Left lobe of liver (tissue), 2 donors: ENCODE measurements at places on chromosomes 11 and 22. TPM values are rescaled to one million over a fixed set of nuclear protein-coding genes. Genes with fewer than 3 reads are reported as not detected.
A peak's percentile ranks its signal among the peaks of the same experiment; 100 is the strongest.

The MUC2 gene
- total RNA-seq = 0.38 TPM

The GGA1 gene
- 27.3 TPM for total RNA-seq

The OR2AT4 gene
- not detected for total RNA-seq

The ZNF215 gene
- total RNA-seq = 0.10 TPM

The SMIM35 gene
- total RNA-seq = 0.08 TPM

The GDPD4 gene
- 10.2 TPM for total RNA-seq

The KDM4D gene
- total RNA-seq = 0.23 TPM

The ZC3H12C gene
- total RNA-seq = 4.7 TPM

The CFAP68 gene
- 12.5 TPM for total RNA-seq

- no peak for DNase-seq
These were observed 26.2 kb downstream of the EHF start for GRCh38 chr11:34647131-34647530.

DNA sequence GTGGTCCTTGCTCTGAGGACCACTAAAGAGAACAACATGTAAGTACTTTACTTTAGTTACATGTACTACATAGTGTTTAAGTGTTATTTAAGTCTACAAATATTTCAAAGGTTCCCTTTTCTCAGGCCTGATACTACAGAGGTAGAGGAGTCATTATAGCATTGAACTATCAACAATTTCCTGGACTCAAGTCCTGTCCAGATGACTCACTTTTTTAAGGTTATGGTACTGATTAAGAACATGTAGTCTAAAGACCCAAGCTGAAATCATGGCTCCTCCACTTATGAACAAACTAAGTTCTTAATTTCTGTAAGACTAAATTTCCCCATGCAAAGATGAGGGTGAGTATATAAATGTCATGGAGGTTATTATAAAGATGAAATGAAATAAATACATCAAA, 74.7 kb downstream of the NARS2 start:
- DNase-seq = no peak

GRCh38 chr11:67505605-67506396, 638 bp upstream of the PITPNM1 start:
- peak; percentile 95 for DNase-seq

- DNase-seq = no peak
These were observed 51.7 kb downstream of the TTC17 start for GRCh38 chr11:43410394-43410793.

DNA sequence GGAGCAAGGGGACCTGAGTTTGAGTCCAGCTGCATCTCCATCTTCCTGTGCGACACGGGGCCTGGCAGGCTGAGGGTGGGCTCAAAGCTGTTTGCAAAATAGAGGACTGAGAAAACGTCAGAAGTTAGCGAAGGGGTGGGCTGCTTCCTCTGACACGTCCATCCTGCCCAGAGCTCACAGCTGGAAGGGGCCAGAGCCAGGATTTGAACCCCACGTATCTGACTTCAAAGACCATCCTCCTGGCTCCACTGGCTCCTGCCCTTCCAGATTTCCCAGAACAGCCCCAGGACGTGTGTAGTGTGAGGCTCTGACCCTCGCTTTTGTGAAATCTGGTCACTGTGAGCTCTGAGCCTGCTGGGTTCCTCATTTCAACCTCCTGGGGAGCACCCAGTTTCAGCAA, 56.3 kb downstream of the CD82 start:
- peak; percentile 40 for DNase-seq

GRCh38 chr11:35606206-35606605, 12.1 kb upstream of the FJX1 start:
- no peak for DNase-seq

- DNase-seq = no peak
These were observed 18.6 kb upstream of the LMO2 start for GRCh38 chr11:33910296-33910957.

GRCh38 chr11:38824573-38824972, 2226.5 kb upstream of the RAG2 start:
- no peak for DNase-seq

GRCh38 chr22:27381960-27382742, 419.4 kb downstream of the MN1 start:
- DNase-seq = no peak

DNA sequence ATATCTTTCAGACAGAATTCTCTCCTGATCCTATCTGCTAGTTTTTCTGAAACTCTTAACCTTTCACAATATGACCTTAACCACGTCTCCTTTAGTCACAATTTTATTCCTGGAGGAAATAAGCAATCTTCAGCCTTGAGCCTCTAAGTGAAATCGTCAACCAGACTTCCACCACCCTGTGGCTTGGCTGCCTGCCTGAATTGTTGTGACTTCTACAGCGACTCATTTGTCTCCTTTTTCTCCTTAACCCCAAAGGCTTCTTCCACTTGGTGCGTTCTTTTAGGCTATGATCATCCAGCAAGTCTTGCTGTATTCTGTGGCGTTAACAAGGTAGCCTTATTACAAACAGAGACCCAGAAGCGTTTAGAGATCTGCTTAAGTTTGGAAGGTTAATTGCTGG, 535.1 kb upstream of the ARHGAP42 start:
- no peak for DNase-seq

DNA sequence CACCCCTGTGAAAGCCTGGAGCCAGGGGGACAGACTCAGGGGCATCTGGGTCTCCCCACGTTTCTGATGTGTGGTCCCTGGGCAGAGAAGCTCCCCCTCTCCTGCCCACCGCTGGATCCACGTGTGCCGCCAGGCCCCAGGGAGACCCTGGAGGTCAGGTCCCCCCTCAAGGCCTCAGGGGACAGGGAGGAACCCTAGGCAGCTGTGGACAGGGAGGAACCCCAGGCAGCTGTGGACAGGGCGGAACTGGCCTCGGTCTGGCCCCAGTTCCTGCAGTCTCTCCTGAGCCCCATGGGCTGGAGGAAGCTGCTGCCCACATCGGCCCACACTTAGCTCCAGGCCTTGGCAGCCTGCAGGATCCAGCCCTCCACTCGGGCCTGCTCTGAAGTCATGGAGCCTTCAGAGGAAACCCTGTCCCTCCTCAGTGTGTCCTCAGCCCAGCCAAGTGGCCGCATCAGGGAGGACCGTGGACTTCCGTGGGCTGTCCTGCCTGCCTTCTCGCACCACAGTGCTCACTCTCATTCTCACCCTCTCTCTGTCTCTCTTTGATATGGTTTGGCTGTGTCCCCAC, 127.7 kb downstream of the BRD1 start:
- DNase-seq = no peak

DNA sequence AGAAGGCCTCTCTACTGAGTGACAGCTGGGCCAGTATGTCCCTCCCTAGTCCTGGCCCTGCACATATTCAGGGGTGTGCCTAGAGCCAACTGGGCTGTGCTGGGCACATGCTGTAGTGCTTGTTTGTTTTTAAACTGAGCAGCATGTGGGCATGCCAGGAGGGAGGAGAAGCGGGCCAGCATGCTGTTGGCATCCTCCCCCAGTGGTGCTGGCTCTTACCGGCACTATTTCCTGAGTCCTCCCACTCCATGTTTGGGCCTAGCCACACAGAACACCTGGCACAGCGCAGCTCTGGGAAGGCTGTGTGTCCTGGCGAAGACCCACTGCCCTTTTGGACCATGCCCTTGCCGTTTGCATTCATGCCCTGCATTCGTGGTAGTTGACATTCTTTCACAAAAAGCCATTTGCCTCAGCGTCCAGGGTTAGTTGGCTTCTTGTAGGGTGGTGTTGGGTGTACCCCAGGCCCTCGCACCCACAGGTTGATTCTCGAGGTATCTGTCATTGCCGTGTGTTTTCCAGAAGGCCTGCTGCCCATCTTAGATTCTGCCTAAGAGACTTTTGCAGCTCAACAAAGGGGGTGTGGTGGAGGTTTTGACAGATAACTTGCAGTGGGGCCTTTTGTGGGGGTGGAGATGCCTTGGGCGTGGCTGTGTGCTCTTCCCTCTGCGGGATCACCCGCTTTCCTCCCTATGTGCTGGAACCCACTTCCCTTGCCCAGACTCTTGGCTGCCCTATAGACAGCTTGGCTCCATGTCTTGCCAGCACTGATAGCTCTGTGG, 13.6 kb downstream of the DGCR8 start:
- DNase-seq = peak; percentile 98

- DNase-seq = no peak
These were observed 25.0 kb downstream of the TXN2 start for GRCh38 chr22:36456464-36456845.

GRCh38 chr22:41565403-41566054, 4.7 kb downstream of the CSDC2 start:
- DNase-seq = no peak

DNA sequence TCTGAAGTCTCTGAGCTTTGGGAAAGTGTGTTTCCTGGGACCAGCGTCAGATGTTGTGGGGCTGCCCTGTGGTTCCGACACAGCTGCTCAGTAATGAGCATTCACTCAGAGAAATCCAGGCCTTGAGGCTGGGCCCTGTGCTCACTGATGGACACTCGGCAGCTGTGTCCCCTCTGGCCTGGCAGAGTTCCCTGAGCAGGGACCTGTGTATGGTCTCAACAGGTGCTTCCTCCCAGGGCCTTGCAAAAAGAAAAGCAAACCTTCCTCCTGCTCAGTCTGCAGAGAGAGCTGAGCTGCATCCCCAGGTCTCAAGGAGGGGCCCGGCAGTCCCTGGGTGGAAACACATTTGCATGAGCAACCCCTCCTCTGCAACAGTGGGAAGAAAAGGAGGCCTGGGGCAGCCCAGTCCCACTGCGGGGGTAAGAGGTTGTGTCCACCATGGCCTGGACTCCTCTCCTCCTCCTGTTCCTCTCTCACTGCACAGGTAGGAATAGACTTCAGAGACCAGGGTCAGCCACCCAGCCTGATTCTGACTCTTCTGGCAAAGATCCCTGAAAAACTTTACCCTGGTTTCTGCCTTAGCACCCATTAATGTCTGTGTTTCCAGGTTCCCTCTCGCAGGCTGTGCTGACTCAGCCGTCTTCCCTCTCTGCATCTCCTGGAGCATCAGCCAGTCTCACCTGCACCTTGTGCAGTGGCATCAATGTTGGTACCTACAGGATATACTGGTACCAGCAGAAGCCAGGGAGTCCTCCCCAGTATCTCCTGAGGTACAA, 131.2 kb downstream of the VPREB1 start:
- peak; percentile 35 for DNase-seq

- DNase-seq = peak; percentile 8
These were observed 114.6 kb upstream of the THY1 start for GRCh38 chr11:119537306-119538253.

DNA sequence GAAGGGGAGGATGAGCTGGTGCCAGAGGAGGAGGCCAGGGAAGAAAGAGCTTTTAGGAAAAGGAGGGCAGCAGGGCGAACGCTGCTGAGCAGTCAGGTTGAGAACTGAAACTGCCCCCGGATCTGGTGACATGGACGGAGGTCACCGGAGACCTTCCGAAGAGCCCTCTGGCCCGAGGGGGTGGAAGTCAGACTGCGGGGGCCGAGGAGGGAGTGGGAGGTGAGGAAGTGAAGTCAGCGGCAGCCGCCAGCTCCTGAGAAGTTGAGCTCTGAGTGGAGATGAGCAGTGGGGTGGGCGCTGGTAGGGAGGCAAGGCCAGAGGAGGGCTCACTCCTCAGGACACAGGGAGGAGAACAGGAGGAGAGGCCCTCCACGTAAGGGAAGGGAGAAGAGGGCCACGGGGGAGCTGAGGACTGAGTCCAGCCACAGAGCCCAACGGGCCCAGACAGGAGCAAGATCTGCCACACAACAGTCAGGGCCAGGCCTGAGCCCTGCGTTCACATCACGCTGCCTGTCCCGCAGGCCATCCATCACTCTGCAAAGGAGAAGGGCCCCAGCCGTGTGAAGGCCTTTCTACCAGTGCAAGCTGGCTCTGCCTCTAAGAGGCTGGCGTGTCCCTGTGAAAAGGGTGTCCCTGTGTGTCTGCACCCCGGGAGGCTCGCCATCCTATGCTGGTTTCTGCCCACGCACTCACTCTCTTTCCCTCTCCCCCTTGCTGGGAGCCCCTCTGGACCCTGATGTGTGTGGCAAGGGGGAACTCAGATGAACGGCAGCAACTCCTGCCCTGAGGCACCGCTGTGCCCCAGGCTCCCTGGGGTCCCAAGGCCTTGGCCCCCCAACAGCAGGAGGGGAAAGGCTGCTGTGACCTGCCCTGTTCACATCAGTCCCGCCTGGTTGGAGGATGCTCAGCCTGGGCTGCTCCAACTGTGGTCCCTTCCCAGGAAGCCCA, 19.0 kb upstream of the LRRC32 start:
- DNase-seq = no peak

DNA sequence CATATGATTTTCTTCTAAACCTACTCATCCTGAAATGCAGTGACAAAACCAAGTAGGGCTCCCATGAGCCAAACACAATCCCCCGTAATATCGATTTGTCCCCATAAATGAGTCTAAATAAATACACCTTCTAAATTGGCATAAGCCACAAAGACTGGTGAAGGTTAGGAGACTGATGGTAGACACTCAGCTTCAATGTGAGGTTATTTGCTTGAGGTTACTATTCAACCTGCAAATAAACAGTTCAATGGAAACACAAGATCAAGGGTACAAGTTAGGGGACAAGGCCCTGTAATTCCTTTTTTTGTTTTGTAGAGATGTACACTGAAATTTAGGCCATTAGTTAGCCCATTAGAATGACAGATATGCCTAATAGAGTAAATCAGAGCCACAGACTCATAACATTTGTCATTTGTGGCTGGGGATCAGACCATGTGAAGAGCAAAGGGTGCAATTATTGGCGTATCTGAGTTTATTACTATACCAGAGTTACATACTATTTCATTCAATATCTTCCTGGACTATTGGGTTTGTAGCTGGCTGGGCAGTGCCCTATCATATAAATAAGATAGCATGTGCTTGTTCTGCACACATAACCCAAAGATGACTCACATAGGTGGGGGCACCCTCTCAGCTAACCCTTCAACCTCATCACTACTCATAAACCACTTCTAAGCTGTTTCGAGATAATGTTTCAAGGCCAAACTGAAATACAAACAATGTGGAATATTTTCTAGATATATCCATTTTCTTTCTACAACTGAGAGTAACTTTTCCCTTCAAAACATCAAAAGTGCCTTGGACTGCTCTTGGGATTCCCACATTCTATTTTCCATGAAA, 695.3 kb downstream of the KCNA4 start:
- no peak for DNase-seq

- no peak for DNase-seq
These were observed 6.2 kb downstream of the PICALM start for GRCh38 chr11:86062719-86063118.

DNA sequence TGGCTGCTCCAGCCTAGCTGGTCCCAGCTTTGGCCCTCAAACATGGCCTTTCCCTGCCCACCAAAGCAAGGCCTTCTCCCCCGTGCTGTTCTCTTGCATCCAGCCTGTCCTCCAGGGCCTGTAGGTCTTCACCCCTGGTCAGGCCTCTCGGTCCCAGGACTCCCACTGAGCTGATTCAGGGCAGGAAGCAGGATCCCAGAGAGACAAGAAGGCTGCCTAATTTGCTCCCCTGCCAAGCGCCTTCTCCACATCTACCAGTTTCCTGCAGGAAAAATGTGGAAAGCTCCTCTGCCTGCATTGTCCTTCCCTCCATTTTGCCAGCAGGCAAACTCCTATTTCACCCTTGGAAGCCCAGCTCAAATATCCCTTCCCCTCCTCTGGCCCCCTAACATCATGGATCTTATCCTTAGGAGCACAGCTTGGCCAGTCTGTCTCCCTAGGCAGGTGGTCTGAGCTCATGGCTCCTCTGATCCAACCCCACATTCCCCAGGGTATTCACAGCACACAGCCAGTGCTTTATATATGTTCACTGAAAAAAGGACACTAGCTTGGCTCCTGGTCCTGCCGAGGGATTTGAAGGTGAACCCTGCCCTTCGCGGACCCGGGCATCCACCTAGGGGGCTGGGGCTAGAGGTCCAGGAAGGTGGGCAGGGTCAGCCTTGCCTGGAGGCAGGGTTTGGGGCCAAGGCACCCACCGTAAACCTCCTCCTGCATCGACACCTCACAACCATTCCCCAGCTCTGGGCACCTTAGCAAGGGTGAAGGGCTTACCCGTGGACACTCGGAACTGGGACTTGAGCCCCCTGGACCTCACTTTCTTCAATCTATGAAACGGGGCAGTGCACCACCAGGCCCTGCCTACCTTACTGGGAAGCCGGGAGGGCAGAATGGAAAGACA, 968 bp downstream of the RHBDD3 start:
- DNase-seq = peak; percentile 50
